ENCODE measurements at places on chromosomes 5 and 9. TPM values are rescaled to one million over a fixed set of nuclear protein-coding genes. Genes with fewer than 3 reads are reported as not detected.

LIFR gene
- total RNA-seq, result 181 TPM

PCDHGA7 gene
- total RNA-seq, result 29.0 TPM

PCDHA5 gene
- not detected for total RNA-seq

FOXD4L5 gene
- not detected for total RNA-seq

GNPDA1 gene
- total RNA-seq, result 5.8 TPM

- no peak overlapping the region for H3K27ac ChIP-seq
- H3K4me3 ChIP-seq, result no peak overlapping the region
- no peaks in the 10 kb centered on the region for H3K36me3 ChIP-seq
- H3K27me3 ChIP-seq, result peaks cover 19% of the 10 kb centered on the region
- peaks cover 4% of the 10 kb centered on the region for H3K4me1 ChIP-seq
These were observed 3.1 kb downstream of the FAM163B start for GRCh38 chr9:133605856-133606707.

- no peaks in the 10 kb centered on the region for H3K36me3 ChIP-seq
- H3K4me1 ChIP-seq, result no peaks in the 10 kb centered on the region
- DNase-seq, result peak; percentile 12
- no peak overlapping the region for H3K27ac ChIP-seq
- H3K4me3 ChIP-seq, result no peak overlapping the region
- no peaks in the 10 kb centered on the region for H3K27me3 ChIP-seq
These were observed 472.1 kb downstream of the DMRT2 start for GRCh38 chr9:1522219-1522767.

DNA sequence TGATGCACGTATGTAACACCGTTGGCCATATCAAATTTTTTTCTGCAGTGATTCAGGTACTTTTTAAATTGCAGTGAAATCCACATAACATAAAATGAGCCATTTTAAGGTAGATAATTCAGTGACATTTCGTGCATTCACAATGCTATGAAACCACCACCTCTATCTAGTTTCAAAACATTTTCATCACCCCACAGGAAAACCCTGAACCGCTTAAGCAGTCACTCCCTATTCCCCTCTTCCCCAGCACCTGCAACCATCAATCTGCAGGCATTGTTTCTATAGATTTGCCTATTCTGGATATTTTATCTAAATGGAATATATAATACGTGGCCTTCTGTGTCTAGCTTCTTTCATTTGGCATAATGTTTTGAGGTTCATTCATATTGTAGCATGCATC lies 79.2 kb downstream of the BOD1 start:
- no peaks in the 10 kb centered on the region for H3K4me1 ChIP-seq
- no peak overlapping the region for H3K4me3 ChIP-seq
- DNase-seq, result no peak

GRCh38 chr5:94159144-94159543 lies 417.7 kb upstream of the POU5F2 start:
- no peaks in the 10 kb centered on the region for H3K27me3 ChIP-seq
- H3K27ac ChIP-seq, result no peak overlapping the region
- H3K4me1 ChIP-seq, result no peaks in the 10 kb centered on the region
- no peak overlapping the region for H3K4me3 ChIP-seq

GRCh38 chr9:129583308-129584038 lies 37.4 kb downstream of the C9orf50 start:
- no peaks in the 10 kb centered on the region for H3K27me3 ChIP-seq
- no peaks in the 10 kb centered on the region for H3K4me1 ChIP-seq
- H3K36me3 ChIP-seq, result no peaks in the 10 kb centered on the region
- H3K4me3 ChIP-seq, result no peak overlapping the region
- H3K27ac ChIP-seq, result no peak overlapping the region

GRCh38 chr5:157263496-157264090 lies 2.3 kb upstream of the CYFIP2 start:
- H3K27ac ChIP-seq, result no peak overlapping the region
- H3K4me1 ChIP-seq, result peaks cover 33% of the 10 kb centered on the region
- no peak overlapping the region for H3K4me3 ChIP-seq
- no peak for DNase-seq

GRCh38 chr5:159576902-159577301 lies 246.6 kb upstream of the IL12B start:
- no peaks in the 10 kb centered on the region for H3K36me3 ChIP-seq
- H3K4me1 ChIP-seq, result peaks cover under 1% of the 10 kb centered on the region
- no peak overlapping the region for H3K4me3 ChIP-seq
- no peak for DNase-seq
- no peaks in the 10 kb centered on the region for H3K27me3 ChIP-seq
- no peak overlapping the region for H3K27ac ChIP-seq

- H3K4me1 ChIP-seq, result peaks cover 2% of the 10 kb centered on the region
- no peak overlapping the region for H3K27ac ChIP-seq
- no peak overlapping the region for H3K4me3 ChIP-seq
These were observed 144.6 kb upstream of the PPP1R26 start for GRCh38 chr9:135334953-135335460.

DNA sequence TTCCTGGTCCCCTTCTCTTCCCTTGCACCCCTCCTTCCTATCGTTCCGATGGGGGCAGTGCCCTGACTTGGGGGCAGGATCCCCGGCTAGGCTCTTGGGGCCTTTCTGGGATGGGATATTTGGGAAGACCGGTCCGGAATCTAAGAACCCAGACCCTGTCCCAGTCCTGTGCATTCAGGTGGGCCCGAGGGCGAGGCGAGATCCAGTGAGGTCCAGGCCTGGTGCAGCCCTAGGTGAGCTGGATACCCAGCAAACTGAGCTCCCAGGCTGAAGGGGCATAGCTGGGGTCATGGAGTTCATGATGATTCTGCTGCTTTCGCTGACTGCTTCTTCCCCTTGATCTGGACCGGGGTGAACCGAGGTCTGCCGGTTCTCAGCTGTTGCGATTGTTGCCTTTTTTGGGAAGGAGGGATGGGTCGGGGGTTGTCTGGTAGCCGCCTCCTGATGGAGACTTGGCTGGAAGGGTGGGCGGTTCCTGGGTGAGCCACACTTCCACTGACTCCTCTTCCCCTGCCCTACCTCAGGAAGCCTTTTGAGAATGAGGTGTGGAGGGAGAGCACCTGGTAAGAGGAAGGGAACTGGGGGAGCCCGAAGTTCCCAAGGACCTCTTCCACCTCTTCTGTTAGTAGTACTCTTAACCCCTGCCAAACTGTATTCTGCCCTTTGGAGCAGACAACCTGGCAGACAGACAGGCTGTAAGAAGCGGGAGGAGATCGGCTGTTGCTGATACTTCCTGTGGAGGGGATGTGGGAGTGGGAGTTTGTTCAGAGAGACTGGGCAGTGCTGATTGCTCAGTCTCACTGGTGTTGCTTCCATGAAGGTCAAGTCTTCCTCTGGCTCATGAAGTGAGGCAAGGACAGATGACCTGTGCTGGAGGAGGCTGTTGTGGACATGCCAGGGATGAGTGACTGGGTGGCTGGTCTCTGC lies 1.0 kb downstream of the LRRC8A start:
- H3K4me3 ChIP-seq, result peak overlapping the region; percentile 90
- H3K27me3 ChIP-seq, result no peaks in the 10 kb centered on the region
- no peak for DNase-seq
- H3K4me1 ChIP-seq, result peaks cover 62% of the 10 kb centered on the region

DNA sequence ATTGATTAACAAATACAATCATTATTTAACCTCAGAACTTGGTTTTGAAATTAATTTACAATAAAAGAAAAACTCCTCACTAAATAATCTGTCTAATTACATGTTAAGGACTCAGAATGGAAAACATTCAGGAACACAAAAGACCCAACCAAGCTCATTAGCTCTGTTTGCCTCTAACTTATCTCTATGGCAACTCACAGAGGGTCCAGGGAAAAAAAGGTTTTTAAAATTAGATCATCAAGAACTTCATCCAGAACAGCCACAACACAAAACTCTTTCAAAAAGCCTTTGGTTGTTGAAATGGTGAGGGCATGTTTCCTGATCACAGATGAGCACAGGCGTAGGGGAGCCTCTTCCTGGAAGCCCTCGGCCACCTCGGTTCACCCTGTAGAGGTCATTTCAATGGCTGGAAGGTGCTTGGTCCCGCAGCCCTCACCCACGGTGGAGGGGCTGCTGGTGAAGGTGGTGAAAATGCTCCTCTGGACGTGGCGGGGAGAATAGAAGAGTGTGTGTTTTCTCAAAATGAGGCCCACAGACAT lies 17.2 kb upstream of the TCF7 start:
- H3K4me1 ChIP-seq, result peaks cover 8% of the 10 kb centered on the region
- H3K4me3 ChIP-seq, result no peak overlapping the region
- H3K27me3 ChIP-seq, result no peaks in the 10 kb centered on the region
- DNase-seq, result no peak

- no peaks in the 10 kb centered on the region for H3K4me1 ChIP-seq
- H3K4me3 ChIP-seq, result no peak overlapping the region
- H3K27ac ChIP-seq, result no peak overlapping the region
- no peaks in the 10 kb centered on the region for H3K27me3 ChIP-seq
- no peaks in the 10 kb centered on the region for H3K36me3 ChIP-seq
These were observed 44.8 kb upstream of the CLK4 start for GRCh38 chr5:178671602-178672144.

DNA sequence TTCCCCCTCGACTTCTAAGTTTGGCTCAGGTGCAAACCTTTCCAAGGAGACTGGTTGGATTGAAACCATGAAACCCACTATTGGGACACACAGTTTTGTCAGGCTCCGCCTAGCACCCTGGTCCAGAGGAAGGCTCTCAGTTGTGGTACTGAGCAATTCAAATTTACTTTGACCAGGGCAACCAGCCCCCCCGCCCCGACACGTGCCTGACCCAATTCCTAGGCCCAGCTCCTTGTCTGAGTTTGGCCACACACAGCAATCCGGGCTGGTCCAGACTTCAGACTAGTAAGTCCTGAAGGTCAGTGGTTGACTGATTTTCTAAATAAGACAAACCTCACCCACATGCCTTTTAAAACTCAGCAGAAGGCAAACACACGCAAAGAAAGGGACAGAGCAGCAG lies 132.7 kb downstream of the SLC12A2 start:
- peaks cover 5% of the 10 kb centered on the region for H3K4me1 ChIP-seq
- H3K4me3 ChIP-seq, result no peak overlapping the region
- DNase-seq, result no peak
- no peak overlapping the region for H3K27ac ChIP-seq

GRCh38 chr9:115191667-115192066 lies 73.7 kb upstream of the TNC start:
- H3K27ac ChIP-seq, result no peak overlapping the region
- no peaks in the 10 kb centered on the region for H3K4me1 ChIP-seq
- no peak for DNase-seq
- H3K36me3 ChIP-seq, result no peaks in the 10 kb centered on the region

- H3K27me3 ChIP-seq, result no peaks in the 10 kb centered on the region
- peaks cover 100% of the 10 kb centered on the region for H3K36me3 ChIP-seq
- no peak overlapping the region for H3K27ac ChIP-seq
These were observed 17.4 kb upstream of the SEC16A start for GRCh38 chr9:136499935-136500910.

- H3K27ac ChIP-seq, result no peak overlapping the region
- H3K27me3 ChIP-seq, result no peaks in the 10 kb centered on the region
- H3K4me1 ChIP-seq, result no peaks in the 10 kb centered on the region
- H3K36me3 ChIP-seq, result no peaks in the 10 kb centered on the region
These were observed 677.5 kb upstream of the ST8SIA4 start for GRCh38 chr5:101580591-101580990.

- H3K27me3 ChIP-seq, result no peaks in the 10 kb centered on the region
- H3K36me3 ChIP-seq, result no peaks in the 10 kb centered on the region
- H3K27ac ChIP-seq, result no peak overlapping the region
- peaks cover 12% of the 10 kb centered on the region for H3K4me1 ChIP-seq
- no peak overlapping the region for H3K4me3 ChIP-seq
These were observed 119.9 kb upstream of the ANKRD55 start for GRCh38 chr5:56352808-56353590.

DNA sequence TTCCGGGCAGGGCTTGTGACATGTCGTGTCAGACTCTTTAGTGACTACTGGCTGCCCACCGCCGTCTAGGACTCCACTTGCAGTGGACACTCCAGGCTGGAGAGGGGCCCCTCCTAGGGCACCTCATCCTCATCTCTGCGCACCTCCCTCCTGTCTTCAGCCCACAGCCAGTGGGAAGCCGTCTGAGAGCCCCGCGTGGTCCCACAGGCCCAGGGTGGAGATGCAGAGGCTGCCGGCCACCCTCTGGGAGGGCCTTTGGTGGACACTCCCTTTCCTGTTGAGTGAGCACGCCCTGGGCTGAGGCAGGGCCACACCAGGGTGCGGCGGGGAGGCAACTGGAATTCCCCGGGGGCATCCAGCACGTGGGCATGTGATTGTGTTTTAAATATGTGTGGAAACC lies 80.5 kb downstream of the IRX2 start:
- no peaks in the 10 kb centered on the region for H3K36me3 ChIP-seq
- H3K27me3 ChIP-seq, result no peaks in the 10 kb centered on the region
- H3K4me3 ChIP-seq, result no peak overlapping the region
- no peak for DNase-seq
- H3K27ac ChIP-seq, result no peak overlapping the region

GRCh38 chr5:56176155-56176798 lies 56.9 kb downstream of the ANKRD55 start:
- no peaks in the 10 kb centered on the region for H3K36me3 ChIP-seq
- no peaks in the 10 kb centered on the region for H3K27me3 ChIP-seq
- DNase-seq, result no peak
- H3K27ac ChIP-seq, result peak overlapping the region; percentile 63
- peaks cover 32% of the 10 kb centered on the region for H3K4me1 ChIP-seq

DNA sequence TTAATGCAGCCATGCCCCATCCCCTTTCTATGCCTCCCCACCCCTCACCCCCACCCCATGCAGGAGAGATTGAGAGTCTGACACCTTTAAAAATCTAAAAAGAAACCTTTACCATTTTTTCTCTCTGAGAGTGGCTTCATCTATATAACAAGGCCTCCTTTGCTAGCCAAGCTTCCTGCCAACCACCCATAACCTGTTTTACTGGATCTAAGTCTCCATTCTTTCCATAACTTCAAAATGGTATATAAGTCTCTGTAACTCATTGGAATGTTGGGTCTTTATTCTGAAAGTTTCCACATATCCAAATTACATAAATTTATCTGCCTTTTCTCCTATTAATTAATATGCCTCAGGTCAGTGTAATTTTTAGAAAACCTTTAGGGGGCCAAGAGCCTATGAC lies 1174.0 kb downstream of the MAT2B start:
- no peaks in the 10 kb centered on the region for H3K4me1 ChIP-seq
- DNase-seq, result no peak
- H3K27me3 ChIP-seq, result no peaks in the 10 kb centered on the region
- no peaks in the 10 kb centered on the region for H3K36me3 ChIP-seq
- no peak overlapping the region for H3K4me3 ChIP-seq

DNA sequence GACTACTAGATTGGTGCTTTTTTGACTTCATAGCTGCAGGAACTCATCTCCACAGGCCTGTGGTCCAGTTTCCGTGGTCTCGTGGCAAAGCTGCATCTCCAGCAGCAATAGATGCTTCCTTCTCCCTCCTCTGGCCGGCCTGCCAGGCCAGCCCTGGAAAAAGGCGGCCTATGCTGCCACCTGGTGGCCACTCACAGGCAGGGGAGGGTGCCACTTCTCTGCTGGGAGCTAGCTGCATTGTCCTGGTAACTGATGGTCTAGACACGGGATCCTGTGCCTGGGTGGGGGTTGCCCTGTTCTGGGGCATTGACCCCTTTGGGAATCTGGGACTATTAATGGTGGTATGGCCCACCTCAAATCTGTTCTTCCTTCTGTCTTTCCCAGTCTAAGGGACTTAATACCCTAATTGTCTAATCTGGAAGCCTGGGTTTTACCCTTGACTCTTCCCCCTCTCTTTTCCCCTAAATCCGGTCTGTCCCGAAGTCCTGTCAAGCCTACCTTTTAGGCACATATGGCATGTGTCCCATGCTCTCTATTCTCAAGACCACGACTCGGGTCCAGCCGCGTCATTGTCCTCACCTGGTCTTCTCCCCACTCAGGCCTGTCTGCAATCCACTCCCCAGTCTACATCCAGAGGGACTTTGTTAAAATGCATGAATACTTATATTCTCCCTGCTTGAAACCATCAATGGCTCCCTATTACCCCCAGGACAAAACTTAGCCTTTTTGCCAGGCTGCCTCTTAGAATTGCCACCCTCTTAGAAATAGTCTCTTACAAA lies 20.1 kb upstream of the PTGS1 start:
- H3K27ac ChIP-seq, result no peak overlapping the region
- H3K27me3 ChIP-seq, result no peaks in the 10 kb centered on the region
- H3K4me1 ChIP-seq, result peaks cover 26% of the 10 kb centered on the region
- H3K4me3 ChIP-seq, result no peak overlapping the region

Measured in stomach (tissue), 19 donors.